ENCODE measurements at places on chromosomes 1 and 21. TPM values are rescaled to one million over a fixed set of nuclear protein-coding genes. Genes with fewer than 3 reads are reported as not detected.

Gene ARHGEF16
- total RNA-seq: 3.3 TPM

Gene SUSD4
- 6.3 TPM for total RNA-seq

Gene GPX7
- total RNA-seq: 55.4 TPM

Gene RGSL1
- total RNA-seq: not detected

Gene AMPD1
- total RNA-seq: 1.9 TPM

Gene LMOD1
- 71.7 TPM for total RNA-seq

Gene CDC20
- total RNA-seq: 12.3 TPM

Gene CASQ1
- total RNA-seq: 10.5 TPM

Gene LRRC3
- total RNA-seq: 1.5 TPM

Gene SLC30A7
- 50.2 TPM for total RNA-seq

Gene LEFTY2
- 3.9 TPM for total RNA-seq

Gene TMPRSS3
- not detected for total RNA-seq

Gene DIO1
- total RNA-seq: not detected

Gene KCNJ10
- total RNA-seq: 0.26 TPM

Gene TMEM82
- not detected for total RNA-seq

Gene TMOD4
- total RNA-seq: 2.3 TPM

Gene MTF2
- 72.4 TPM for total RNA-seq

Gene IL22RA1
- total RNA-seq: not detected

Gene PLA2G2C
- not detected for total RNA-seq

Gene TRPM2
- total RNA-seq: 1.2 TPM

Gene MPL
- not detected for total RNA-seq

Gene SH3GLB1
- 104 TPM for total RNA-seq

Gene SWT1
- 24.6 TPM for total RNA-seq

Gene TNFRSF18
- not detected for total RNA-seq
